Mesothelial cell of epicardium (in vitro differentiated cells): ENCODE measurements at places on chromosomes 4 and X.

DNA sequence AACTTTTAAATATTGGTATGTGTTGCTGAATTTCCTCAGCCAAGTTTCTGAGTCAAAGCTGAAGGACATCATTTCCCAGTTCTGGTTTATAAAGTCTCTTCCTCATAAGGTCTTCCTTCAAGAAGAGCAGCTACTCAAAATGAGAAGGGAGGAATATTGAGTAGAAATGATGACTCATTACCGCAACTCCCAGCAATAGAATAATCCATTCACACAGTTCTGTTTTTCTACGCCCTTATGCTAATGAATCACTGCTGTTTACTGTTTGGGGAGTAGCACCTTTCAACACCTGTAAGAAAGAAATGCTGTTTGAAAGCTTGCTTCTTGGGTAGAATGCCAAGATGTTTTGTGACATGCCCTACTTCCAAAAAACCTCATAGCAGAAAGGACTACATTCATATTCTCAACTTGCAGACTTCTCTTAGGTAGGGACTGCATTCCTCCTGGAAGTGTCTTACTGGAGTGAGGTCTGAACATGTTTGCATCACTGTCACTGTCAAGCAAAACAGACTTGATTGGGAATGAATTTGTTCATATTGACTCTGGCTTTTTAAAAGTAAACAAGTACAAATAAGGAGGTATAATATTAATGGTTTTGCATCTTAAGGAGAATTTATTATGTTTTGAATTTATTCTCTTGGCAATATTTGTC lies 147.2 kb upstream of the BANK1 start:
- DNase-seq: no peak

DNA sequence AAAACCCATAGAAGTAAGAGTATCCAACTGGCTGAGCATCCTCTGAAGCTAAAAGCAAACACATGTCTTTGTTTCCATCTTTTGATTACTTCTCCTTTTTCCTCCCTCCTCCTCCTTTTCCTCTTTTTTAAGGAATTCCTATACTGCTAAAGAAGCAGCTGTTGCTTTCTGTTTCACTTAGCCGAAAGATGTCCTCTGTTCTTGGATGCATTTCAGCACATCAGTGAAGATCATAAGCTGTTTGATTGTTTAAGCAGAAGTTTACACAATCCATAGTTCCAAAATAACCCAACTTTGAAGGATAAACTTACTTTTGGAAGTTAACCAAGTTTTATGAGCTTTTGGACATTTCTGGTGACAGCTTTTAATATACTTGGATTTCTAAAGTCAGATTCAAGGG lies 55.1 kb upstream of the TNIP3 start:
- DNase-seq: no peak

GRCh38 chrX:70405003-70405402 lies 18.1 kb upstream of the GDPD2 start:
- no peak for DNase-seq

- no peak for DNase-seq
Observed at GRCh38 chr4:127327491-127327890, 305.3 kb upstream of the INTU start.

- no peak for DNase-seq
Observed at GRCh38 chr4:158208963-158209640, 1.2 kb upstream of the TMEM144 start.

DNA sequence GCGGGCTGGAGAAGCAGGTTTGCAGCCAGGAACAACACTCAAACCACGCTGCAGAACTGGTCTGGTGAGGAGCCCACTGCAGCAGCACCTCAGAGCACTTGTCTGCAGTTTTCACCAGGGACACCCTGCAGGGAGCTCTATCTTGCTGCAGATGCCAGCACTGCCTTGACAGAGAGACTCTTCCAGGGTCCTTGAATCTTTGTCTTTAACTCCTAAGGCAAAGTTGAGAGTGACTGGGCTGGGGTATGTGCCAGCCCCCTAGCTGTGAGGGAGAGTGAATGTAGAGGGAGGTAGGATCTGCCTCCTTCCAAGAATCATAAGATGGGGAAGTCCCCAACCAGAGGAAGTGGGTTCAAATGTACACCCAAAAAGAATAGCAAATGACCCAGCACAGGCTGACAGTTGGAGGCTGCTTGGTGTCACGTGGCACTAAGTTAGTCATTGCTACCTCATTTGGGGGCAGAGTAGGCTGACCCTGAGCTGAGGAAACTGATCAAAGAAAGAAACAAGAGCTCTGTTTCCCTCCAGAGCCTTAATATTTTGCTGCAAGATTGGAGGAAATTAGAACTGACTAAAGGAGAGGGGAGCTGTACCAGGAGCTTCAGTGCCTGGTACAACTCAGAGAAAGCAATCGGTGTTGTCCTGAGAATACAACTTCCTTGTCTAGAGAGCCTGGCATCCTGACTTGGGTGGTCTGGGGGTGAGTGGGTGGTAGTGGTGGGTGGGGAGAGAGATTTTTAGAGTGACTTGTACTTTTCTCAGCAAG lies 28.2 kb upstream of the HUWE1 start:
- no peak for DNase-seq
